ENCODE measurements at places on chromosomes 12 and 14. TPM values are rescaled to one million over a fixed set of nuclear protein-coding genes. Genes with fewer than 3 reads are reported as not detected.
A peak's percentile ranks its signal among the peaks of the same experiment; 100 is the strongest.

GRCh38 chr12:92294676-92295440 is 149.2 kb upstream of the BTG1 start:
- no peak overlapping the region for H3K4me3 ChIP-seq
- H3K27ac ChIP-seq: no peak overlapping the region
- H3K36me3 ChIP-seq: no peaks in the 10 kb centered on the region
- no peaks in the 10 kb centered on the region for H3K27me3 ChIP-seq
- DNase-seq: no peak

DNA sequence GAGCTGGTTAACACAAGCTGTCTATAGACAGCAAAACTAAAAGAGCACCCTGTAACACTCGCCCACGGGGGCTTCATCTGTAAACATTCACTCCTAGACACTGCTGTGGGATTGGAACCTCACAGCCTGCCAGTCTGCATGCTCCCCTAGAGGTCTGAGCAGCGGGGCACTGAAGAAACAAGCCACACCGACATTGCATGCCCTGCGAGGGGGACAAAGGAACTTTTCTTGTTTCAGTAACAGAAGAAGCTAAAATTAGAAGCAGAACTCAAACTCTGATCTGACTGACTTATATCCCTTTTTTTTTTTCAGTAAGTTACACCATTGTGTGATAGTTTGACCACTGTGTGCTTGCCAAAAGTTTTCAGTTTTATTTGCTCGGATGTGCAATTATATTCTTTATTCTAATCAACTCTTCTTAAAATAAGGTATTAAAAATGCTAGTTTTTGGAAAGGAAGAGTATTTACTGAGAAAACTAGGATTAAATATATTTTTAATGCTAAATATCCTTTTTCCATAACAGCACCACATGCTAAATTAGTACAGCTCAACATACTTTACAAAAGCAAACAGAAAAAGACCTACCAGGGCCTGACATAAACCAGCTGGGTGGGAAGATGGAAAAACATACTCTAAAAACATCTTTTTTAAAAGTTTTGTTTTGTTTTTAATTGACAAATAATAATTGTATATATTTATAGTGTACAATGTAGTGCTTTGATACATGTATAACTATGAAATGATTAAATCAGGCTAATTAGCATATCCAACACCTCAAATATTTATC is 100.2 kb downstream of the EPS8 start:
- no peak overlapping the region for H3K4me3 ChIP-seq
- H3K27ac ChIP-seq: no peak overlapping the region
- peaks cover 8% of the 10 kb centered on the region for H3K36me3 ChIP-seq
- no peak for DNase-seq
- peaks cover 5% of the 10 kb centered on the region for H3K4me1 ChIP-seq

- peak overlapping the region; percentile 51 for H3K27ac ChIP-seq
- H3K4me3 ChIP-seq: no peak overlapping the region
- H3K4me1 ChIP-seq: peaks cover 8% of the 10 kb centered on the region
- peaks cover 36% of the 10 kb centered on the region for H3K36me3 ChIP-seq
These were observed 22.5 kb downstream of the MAP3K12 start for GRCh38 chr12:53476769-53477209.

DNA sequence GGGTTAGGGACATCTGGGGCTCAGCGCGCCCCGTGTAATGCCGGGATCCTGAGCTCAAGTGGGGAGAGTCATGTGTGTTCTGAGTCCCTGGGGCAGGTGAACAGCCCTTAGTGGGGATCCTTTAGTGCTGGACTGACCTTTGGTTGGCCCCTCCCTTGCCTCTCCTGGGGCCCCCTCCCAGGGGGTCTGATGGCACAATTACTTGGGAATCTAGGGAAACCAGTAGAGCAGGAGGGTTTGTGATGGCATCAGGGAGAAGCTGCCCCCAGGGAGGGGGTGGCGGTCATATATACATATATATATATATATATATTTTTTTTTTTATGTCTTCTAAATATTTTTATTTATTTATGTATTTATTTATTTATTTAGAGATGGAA is at the start of gene MORN3:
Gene MORN3 (minus strand): TSS at position 134 of the 380 bp plus-strand sequence. CDS start 171 bp downstream, outside the sequence.
- no peak for DNase-seq
- H3K4me1 ChIP-seq: no peaks in the 10 kb centered on the region
- no peaks in the 10 kb centered on the region for H3K36me3 ChIP-seq
- peak within 1 kb of the TSS; percentile 36 for H3K4me3 ChIP-seq

DNA sequence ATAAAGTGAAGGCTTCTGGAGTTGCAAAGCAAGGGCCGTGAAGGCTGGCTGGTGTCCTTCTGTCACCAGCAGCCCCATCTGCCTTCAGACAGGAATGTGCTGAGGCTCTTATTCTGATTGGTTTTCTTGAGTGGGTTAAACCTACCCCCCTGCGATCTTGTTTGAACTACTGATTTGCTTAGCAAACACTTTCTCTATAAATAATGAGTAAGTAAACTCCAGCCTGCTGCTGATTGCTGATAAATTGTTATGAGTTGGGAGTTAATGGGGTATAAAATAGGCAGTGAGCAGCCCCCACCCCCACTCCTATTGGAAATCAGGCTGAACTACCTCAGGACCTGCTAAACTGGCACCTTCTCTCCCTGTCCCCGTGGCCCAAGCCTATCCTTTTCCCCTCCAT is 146.1 kb upstream of the NOS1 start:
- no peaks in the 10 kb centered on the region for H3K4me1 ChIP-seq
- no peaks in the 10 kb centered on the region for H3K36me3 ChIP-seq
- no peak for DNase-seq
- H3K27ac ChIP-seq: no peak overlapping the region
- H3K27me3 ChIP-seq: peaks cover 77% of the 10 kb centered on the region

- DNase-seq: no peak
- H3K4me1 ChIP-seq: peaks cover 33% of the 10 kb centered on the region
- H3K27me3 ChIP-seq: peaks cover 9% of the 10 kb centered on the region
- peak overlapping the region; percentile 89 for H3K4me3 ChIP-seq
These were observed 1.4 kb upstream of the CCDC85C start for GRCh38 chr14:99605299-99605961.

DNA sequence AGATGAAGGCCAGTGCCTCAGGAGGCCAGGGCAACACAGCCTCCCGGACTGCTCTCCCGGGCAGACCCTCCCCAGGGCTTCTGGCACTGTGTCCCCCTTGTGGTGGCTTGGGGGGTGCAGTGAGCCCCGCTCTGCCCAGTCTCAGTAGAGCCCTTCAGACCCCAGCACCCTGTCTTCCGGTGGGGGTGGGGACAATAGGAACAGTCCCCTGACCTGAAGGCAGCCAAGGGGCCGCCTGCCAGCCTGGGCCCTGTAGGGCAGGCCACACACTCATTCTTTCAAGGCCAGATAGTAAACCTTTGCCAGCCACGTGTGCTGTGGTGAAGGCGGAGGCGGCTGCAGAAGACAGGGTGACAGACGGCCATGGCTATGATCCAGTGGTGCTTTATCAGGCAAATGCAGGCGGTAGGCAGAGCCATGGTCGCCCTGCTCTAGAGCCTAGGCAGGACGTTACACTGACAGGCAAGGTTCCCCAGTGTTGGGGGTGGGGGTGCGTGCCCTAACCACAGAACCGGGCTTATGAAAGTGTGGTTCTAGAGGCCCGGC is 15.0 kb downstream of the ZFYVE21 start:
- no peaks in the 10 kb centered on the region for H3K27me3 ChIP-seq
- H3K4me3 ChIP-seq: no peak overlapping the region
- DNase-seq: no peak
- no peak overlapping the region for H3K27ac ChIP-seq
- H3K36me3 ChIP-seq: peaks cover 7% of the 10 kb centered on the region

DNA sequence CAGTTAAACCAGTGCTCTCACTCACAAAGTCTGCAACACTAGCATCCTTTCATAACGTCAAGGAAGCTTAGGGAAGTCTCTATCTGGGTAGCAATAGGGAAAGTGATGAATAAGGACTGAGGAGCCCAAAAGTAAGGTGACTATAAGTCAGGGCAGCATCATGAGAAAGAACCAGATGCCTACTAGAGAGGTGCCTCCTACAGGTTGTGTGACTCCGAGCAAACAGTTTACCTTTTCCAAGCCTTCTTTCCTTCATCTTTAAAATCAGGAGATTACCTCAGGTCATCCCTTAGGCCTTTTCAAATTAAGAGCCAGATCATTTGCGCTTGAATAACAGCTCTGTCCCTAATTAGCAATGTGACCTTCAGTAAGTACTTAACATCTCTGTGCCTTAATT is 40.2 kb downstream of the RTN1 start:
- no peak for DNase-seq
- H3K4me1 ChIP-seq: peaks cover 4% of the 10 kb centered on the region
- no peak overlapping the region for H3K27ac ChIP-seq
- H3K4me3 ChIP-seq: no peak overlapping the region

DNA sequence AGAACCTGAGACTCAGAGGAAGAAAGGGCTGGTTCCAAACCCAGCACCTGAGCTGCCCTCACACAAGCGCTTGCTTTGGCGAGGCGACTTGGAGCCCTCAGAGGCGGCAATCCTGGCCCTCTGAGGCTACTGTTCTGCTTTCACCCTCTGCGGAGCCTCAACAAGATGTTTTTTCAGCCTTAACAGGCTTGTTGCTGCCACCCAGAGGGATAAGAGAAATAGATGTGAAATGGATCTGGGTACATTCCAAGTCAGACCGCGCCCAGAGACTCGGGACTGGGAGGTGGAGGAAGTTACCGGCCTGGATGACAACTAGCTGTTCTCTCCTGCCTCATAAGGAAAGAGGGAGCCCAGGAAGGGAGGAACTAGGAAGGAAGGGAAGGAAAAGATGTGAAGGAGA is 89.6 kb downstream of the TTC7B start:
- no peak for DNase-seq
- no peaks in the 10 kb centered on the region for H3K27me3 ChIP-seq
- peaks cover 11% of the 10 kb centered on the region for H3K36me3 ChIP-seq
- H3K27ac ChIP-seq: peak overlapping the region; percentile 94
- peak overlapping the region; percentile 54 for H3K4me3 ChIP-seq

DNA sequence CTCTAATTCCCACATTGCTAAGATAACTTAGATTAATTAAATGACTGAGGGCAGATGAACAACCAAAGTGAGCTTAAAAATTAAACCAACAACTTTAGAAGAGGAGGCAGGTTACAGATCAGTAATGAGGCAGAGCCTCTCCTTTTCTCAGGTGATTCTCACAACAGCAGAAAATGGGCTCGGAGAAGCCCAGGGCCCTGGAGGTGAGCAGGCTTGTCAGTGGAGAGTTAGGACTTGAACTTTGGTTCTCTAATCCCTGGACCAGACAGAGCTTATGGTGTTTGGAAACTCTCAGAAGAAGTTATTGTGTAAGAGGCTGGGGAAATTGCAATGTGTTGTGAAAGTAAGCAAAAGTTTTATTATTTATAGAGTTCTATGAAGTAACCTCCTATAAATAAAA is 2.8 kb downstream of the TRHDE start:
- no peak for DNase-seq
- H3K27me3 ChIP-seq: peaks cover 74% of the 10 kb centered on the region
- H3K36me3 ChIP-seq: no peaks in the 10 kb centered on the region
- H3K27ac ChIP-seq: no peak overlapping the region

DNA sequence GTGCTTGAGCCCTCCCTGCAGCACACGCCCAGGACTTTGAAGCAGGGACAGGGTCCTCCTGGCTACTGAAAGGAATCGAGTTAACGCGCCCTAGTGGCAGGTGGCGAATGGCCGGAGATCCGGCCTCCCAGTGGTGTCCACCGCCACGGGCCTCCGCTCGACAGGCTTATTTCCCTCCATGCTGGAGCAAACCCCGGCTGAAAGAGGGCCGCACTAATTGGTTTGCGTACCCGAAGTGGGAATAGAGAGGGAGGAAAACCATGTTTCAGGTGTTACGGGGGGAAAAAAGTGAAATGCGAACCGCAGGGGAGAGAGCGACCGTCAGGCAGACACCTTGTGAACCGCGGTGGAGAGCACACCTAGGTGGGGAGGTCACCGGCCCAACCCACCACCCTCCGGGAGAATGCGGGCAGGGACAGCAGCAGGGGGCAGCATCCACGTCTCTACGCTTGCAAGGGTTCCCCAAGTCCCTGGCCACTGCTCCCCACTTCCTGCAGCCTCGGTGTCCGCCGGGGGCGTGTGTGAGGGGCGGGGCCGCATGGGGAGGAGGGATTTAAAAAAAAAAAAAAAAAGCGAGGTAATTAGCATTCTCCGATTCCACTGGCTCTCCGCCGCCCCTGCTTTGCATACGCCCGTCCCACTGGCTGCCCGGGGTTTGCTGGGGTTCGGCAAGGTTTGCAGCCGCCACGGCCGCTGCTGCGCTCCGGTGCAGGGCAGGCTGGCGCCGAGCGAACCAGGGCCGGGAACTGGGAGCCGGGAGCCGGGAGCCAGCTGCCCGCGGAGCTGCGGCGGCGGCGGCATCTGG is 224.6 kb upstream of the CRY1 start:
- peak; percentile 86 for DNase-seq
- peak overlapping the region; percentile 97 for H3K4me3 ChIP-seq
- H3K27ac ChIP-seq: peak overlapping the region; percentile 71
- H3K27me3 ChIP-seq: peaks cover 74% of the 10 kb centered on the region
- no peaks in the 10 kb centered on the region for H3K36me3 ChIP-seq
- peaks cover 18% of the 10 kb centered on the region for H3K4me1 ChIP-seq

DNA sequence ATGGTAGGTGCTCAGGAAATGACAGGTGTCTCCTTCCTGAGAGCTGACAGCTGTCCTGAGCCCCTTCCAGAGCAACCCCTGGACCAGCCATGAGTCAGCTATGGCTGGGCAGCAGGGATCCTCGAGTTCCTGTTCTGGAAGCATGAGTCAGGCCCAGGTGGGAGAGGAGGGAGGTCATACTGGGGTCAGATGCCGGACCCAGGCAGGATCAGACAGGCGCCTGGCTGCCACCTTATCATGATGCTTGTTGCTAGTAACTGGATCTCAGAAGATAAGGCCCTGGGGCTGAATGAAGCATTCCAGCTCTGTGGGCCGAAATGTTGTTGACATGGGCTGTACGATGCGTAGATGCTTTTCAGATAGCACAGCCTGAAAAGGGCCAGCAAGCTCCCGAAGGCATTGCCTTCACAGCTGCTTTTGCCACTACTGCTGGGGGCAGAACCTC is 17.4 kb upstream of the KRT7 start:
- peaks cover 6% of the 10 kb centered on the region for H3K27me3 ChIP-seq
- peaks cover 25% of the 10 kb centered on the region for H3K4me1 ChIP-seq
- H3K27ac ChIP-seq: peak overlapping the region; percentile 36
- H3K4me3 ChIP-seq: peak overlapping the region; percentile 22

LALBA gene
- not detected for total RNA-seq

ACOT6 gene
- not detected for total RNA-seq

AQP2 gene
- not detected for total RNA-seq

NFE2 gene
- 0.24 TPM for total RNA-seq

IQSEC3 gene
- 4.2 TPM for total RNA-seq

SLC24A4 gene
- total RNA-seq: 0.57 TPM

PAWR gene
- 107 TPM for total RNA-seq

ALX1 gene
- total RNA-seq: 7.0 TPM

EML5 gene
- total RNA-seq: 2.6 TPM

KRT72 gene
- 2.9 TPM for total RNA-seq

Measured in type B pancreatic cell (in vitro differentiated cells).